ENCODE measurements at places on chromosomes 2 and 18.

DNA sequence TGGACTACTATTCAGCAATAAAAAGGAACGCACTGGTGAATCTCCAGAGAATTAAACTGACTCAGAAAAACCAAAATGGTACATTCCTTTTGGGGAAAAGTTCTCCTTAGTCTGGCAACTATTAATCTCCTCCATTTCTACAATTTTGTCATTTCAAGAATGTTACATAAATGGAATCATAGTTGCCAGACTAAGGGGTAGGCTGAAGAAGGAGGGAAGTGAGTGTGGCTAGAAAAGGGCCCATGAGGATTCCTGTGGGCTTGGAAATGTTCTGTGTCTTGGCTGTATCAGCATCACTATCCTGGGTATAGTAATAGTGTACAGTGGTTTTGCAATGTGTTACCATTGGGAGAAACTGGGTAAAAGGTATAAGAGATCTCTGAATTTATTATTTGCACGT lies 72.4 kb downstream of the ZAP70 start:
- DNase-seq, result no peak

DNA sequence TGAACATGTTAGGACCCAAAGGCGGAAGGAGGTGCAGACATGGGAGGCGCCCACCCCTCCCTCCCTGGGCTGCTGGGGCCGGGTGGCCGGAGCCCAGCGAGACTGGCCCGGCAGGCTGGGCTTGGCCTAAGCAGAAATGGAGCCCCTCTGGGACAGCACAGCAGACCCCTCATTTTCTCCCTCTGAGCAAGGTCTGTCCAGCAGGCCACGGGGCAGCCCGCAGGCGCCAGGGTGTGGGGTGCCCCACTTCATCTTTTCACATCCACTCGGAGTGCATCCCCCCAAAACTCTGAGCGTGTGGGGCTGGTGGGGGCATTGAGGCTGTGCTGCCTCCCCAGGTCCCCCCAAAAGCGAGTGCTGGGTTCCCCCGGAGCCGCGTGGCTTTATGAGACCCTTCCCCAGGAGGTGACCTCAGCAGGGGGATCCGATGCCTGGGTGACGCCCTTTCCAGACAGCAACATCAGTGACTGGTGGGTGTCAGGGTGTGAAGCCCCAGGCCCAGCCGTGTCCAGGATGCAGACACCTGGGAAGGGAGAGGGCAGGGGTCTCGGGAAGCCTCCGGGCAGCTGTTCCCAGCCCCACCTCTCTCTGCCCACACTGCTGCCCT lies 36.7 kb upstream of the GPC1 start:
- DNase-seq, result no peak

- DNase-seq, result no peak
These were observed 281.9 kb upstream of the FN1 start for GRCh38 chr2:215717501-215718381.

GRCh38 chr2:203352604-203353255 lies 24.5 kb downstream of the ABI2 start:
- no peak for DNase-seq

DNA sequence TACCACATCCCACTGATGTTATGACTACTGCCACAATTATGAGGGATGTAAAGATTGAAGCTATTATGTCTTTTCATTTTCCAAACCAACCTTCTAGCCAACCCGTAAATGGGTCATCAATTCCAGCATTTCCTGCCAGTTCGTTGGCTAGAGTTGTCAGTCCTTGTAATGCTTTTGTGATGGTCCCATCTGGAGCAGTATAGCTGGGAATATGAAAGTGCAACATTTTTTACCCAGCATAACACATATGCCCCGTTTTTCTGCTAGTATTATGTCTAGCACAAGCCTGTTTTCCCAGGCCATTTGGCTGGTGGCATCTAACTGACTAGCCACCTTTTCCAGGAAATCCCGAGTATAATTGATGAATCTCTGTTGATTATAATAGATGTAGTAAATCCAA lies 1501.6 kb upstream of the SLC39A10 start:
- DNase-seq, result no peak

GRCh38 chr18:10111191-10111590 lies 197.4 kb downstream of the VAPA start:
- DNase-seq, result no peak

- DNase-seq, result no peak
These were observed 103.7 kb upstream of the DNMT3A start for GRCh38 chr2:25445464-25445863.

GRCh38 chr2:74011246-74011645 lies 26.5 kb downstream of the TET3 start:
- DNase-seq, result no peak

GRCh38 chr2:154343282-154343681 lies 355.2 kb upstream of the KCNJ3 start:
- DNase-seq, result no peak

- DNase-seq, result no peak
These were observed 34.6 kb downstream of the COPS7B start for GRCh38 chr2:231820786-231821303.

GRCh38 chr18:60929966-60930365 lies 403.3 kb upstream of the CDH20 start:
- no peak for DNase-seq

- no peak for DNase-seq
These were observed 515.3 kb upstream of the MEX3C start for GRCh38 chr18:51712821-51713220.
